ENCODE measurements at places on chromosomes 6 and 20.

GRCh38 chr6:16334671-16335070 lies 96.3 kb downstream of the GMPR start:
- DNase-seq, result peak; percentile 97

- peak; percentile 64 for DNase-seq
Observed at GRCh38 chr6:1390133-1390945, 963 bp downstream of the FOXF2 start.

DNA sequence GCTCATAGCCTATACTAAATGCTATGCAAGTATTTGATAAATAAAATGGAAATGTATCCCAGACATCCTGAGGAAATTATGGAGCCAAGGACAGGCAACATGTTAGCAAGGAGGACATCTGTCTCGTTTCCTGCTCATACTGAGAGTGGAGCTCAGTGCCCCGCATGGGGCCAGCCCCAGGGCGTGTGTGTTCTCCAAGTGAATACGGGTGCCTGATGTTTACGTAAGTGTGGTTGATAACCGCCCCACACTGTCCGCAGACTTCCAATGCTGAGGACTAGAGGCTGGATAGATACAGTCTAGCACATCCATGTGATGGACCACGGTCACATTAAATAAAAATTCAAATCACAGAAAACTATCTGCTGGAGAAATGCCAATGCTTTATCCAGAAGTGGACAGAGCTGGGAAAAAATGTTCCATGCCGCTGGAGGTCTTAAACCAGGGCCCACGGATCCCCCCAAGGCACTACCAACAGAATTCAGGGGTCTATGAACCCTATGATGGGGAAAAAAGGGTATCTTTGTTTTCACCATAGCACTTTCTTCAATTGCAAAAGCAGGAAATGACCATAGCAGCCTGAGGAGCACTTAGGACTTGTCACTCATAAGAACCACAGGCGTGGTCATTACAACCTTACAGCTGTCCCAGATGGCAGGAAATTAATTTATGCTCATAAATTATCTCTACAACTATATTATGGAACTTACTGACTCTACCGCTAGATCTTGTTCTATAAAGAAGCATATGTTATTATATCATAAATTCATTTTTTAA lies 24.9 kb downstream of the TGM2 start:
- DNase-seq, result peak; percentile 57

GRCh38 chr20:52482044-52482443 lies 290.5 kb upstream of the ZFP64 start:
- DNase-seq, result no peak

DNA sequence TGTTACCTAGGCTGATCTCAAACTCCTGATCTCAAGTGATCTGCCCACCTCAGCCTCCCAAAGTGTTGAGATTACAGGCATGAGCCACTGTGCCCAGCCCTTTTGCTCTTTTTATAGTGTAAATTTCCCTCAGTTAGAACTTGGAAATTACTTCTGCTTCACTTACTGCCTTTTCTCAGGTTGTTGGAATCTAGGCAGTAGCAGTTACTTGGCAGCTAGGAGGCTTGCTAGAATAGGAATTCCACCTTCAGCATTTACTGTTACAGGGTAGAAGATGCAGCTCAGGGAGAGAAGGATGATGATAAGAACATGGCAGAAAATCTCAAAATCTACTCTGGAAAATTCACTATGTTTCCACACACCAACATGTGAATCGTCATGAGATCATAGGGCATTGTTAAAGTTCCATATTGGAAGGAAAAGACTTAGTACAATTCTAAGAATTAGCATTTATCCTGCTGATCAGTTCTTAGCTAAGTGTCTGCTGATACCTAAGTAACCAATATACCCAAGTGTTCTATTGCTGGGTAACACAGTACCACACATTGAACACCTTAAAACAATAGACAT lies 182.2 kb downstream of the SLC16A10 start:
- DNase-seq, result peak; percentile 64

- DNase-seq, result no peak
Observed at GRCh38 chr20:5410470-5410869, 93.7 kb upstream of the PROKR2 start.

DNA sequence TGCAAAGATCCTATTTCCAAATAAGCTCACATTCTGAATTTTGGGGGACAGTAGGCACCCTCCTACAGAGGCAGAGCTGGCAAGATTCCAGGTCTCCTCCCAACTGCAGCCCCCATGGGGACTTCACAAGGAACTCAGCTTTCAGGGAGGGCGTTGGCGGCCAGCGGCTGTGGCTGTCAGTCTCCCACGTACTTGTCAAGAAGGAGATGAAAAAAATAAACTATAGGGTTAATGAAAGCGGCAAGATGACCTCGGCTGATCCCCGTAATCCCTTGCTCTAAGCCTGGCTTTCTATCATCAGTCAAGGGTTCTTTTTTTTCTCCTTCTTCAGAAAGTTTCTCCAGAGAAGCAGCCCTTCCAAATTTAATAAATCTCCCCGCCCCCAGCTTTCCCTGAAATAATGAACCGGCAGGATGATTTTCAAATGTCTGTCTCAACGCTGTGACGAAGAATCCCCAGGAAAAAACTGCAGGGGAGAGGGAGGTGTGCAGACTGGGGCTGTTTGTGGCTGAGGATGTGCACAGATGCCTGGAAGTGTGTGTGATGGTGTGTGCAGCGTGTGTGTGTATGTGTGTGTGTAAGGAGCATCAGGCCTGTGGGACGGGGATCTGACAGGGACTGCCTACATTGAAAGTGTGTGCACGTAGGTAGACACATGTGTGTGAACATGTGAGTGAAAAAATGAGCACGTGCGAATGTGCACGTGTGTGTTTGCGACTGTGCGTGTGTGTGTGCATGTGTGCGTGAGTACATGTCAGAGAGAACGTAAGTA lies 78.7 kb downstream of the SLC2A10 start:
- DNase-seq, result peak; percentile 13

- DNase-seq, result peak; percentile 41
Observed at GRCh38 chr6:67615796-67616195, 1019.3 kb upstream of the ADGRB3 start.

GRCh38 chr20:36744243-36744642 lies 1.6 kb downstream of the NDRG3 start:
- no peak for DNase-seq
